ENCODE measurements at places on chromosomes 2 and 18.

DNA sequence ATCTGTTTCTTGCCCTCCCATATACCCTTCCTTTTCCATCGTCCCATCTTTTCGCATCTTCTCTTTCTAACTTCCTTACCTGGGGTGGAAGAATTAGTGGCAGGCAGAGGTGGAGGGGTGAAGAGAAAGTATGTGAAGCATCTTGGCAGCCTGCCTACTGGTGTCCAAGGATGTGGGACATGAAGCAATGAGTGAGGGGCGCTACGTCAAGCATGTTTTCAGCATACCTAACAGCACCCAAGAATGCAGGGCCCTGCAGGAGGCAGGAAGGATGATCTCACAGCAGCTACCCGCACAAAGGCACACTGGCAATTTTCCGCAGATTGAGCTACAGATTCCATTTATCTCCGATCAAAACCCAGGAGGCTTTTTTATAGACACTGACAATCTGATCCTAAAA is 42.2 kb downstream of the METTL4 start:
- no peak for DNase-seq

DNA sequence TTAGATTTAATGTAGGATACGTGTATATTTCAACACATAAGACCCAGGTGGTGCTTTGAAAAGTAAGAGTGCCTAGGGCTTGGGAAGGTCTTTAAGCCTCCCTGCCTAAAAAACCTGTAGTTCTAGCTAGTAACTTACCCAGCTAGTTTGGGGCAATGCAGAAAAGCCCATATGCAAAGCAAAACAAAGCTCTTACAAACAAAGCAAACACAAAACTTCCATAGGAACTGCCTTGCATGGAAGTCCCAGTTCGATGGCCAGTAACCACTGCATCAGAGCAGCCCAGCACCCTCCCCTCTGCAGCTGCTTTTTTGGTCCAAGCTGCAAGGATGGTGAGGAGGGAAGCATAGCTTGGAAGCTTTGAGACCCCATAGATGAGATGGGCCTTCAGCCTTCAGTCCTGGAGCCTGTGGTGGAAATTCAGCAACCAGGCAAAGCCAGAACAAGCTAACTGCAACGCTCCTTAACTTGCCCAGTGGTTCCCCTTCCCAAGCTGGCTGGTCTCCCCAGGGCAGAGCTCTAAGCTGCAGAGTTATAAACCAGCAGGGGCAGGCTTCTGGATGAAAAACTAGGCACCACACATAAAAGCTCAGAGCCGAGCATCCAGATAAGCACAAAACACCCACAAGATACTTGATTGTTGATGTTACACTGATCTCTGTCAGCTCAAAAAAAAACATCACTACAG is 16.2 kb downstream of the C2orf76 start:
- DNase-seq: no peak

- no peak for DNase-seq
Measured at GRCh38 chr18:56542476-56542875, 95.9 kb downstream of the TXNL1 start.

DNA sequence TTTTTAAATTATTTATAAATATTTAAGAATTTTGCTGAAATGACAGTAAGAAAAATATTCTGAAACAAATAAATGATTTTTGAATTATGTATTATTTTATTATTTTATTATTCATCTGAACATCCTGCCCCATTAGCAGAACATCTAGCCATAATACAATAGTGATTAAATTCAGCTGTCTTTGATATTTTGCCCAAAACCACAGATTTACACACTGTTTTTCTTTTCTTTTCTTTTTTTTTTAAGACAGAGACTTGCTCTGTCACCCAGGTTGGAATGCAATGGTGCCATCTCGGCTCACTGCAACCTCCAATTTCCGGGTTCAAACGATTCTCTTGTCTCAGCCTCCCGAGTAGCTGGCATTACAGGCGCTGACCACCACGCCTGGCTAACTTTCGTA is 1.9 kb upstream of the SCYGR1 start:
- no peak for DNase-seq

DNA sequence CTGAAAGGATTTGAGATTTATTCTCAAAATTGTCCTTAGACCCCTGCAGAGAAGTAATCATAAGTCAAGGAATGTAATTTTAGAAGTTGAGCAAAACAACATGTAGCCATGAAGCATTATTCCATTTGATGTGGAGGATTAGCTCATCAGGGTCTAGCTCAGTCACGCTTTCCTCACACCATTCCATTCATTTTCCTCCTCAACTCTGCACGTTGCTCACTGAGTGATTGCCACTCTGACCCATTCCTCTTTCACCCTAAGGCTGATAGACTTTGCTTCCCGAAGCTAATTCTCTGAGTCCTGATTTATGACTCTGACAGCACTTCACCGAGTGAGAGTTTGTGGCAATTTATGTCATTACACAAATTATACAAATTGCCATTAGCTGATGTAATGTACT is 820.6 kb upstream of the PIK3C3 start:
- no peak for DNase-seq

DNA sequence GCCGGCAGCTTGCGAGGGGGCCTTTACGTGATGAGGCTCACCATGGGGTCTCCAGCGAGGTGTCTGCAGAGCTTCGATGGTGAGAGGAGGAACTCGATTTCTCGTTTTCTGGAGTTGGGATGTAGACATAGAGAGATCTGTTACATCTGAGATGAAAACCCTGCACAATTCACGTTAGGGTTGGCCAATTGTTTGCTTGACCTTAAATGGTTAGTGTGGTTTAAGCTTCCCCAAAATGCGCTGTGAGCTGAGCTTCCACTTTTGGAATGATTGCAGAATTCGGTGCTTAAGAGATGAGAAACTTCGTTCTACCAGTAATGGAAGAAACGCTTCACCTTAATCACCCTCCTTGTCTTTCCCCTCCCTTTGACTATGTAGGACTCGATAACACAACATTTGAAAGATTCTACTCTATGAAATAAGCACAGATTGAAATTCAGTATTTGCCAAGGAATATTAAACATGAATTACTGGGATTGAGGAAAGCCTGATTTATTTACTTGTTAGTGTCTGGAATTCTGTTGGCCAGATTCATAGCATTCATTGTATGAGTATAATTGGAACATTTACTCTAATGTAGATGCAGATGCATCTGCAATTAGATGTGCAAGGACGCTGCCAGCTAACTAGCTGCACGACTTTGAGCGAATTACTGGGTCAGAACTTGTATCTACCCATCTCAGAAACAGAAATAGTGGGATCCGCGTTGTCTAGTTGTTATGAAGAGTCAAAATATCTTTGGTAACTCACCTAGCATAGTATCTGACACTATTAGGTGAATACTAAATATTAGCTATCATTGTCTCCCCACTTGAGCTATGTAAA is 1.6 kb upstream of the KLF7 start:
- no peak for DNase-seq

DNA sequence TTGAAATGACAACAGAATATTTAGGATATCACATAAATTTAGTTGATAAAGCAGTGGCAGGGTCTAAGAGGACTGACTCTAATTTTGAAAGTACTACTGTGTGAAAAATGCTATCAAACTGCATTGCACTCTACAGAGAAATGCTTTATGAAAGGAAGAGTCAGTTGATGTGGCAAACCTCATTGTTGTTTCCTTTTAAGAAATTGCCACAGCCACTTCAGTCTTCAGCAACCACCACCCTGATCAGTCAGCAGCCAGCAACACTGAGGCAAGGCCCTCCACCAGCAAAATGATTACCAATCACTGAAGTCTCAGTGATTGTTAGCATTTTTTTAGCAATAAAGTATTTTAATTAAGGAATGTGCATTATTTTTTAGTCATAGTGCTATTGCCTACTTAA is 488.7 kb upstream of the SLC39A10 start:
- no peak for DNase-seq

DNA sequence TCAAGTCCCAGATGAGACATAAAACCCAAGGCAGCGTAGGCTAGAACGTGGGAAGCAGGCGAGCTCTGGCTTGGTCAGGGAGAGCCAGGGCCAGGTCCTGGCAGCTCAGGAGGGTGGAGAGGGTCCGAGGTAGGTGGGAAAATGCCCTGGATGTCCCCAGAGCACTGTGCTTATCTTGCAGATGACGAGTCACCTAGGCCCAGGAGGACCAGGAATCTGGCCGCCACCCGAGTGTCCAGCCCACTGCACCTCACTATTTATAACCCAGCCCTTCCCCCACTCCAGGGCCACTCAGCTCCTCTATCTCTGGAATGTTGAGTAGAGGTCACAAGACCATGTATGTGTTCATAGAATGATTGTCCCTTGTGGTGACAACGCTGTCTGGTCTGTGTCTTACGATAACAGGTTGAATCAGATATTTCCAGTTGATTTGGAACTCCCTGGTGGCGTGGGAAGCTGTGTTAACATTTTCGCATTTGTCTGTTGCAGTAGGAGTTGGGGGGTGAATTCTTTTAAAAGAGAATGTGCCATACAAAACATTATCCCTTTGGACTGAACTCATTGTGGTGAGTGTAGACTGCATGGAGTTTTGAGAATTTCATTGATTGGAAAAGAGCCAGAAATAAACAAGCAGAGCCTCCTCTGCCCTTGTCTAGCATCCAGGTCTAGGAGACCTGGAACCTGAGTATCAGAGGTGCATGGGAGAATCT is 47.5 kb downstream of the EMILIN2 start:
- no peak for DNase-seq

GRCh38 chr2:206241736-206242135 is 32.7 kb upstream of the ZDBF2 start:
- DNase-seq: no peak

- no peak for DNase-seq
Measured at GRCh38 chr18:6994056-6994770, 123.4 kb downstream of the LAMA1 start.

DNA sequence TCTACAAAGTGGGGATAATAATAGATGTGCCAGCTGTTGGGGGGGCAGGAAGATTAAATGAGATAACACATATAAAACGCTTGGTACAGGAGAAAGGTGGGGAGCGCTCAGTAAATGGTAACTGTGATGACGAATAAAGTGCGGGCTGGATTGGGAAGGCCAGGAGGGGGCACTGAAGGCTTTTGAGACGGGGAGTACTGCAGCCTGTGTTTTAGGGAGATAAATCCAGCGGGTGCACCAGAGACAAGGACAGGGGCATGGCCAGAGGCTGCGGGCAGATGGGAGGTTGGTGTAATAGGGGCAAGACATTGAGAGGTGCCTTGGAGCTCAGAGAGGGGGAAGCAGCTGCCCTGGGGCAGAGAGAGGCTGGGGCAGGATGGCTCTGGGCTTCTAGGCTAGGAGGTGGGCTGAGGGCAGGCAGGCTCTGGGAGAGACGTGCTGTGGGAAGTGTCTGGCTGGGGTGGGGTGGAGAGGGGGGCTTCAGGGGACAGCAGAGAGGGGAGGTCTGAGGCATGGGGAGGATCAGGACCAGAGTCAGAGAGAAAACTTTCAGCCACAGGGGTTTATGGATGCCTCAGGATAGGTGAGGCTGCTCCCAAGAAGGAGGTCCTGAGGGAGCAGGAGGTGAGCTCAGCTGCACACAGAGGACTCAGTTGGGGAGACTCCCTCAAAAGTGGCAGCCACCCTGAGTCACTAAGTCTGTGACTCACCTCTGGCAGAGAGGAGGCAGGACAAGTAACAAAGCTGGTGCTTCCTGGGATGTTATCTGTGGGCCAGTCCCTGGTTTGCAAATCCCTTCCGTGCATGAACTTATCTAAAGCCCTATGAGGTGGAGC is 18.8 kb downstream of the TEX44 start:
- no peak for DNase-seq

DNA sequence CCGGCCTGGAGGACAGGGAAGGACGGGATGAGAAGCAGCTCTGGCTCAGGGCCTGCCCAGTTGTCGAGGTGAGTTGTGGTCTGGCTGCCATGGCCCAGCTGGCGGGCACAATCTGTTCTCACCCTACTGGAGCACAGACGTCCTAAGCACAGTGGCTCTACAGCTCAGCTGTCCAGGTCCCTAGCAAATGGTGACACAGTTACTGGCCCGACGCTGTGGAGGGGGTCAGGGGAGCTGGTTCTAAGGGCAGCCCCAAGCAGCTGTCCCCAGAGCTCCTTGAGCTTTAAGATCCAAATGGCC is 32.9 kb downstream of the KCNK3 start:
- DNase-seq: no peak

Data from CD8-positive, alpha-beta memory T cell (primary cell).